Karpas-422 (cell line): ENCODE measurements at places on chromosomes 3 and 15. TPM values are rescaled to one million over a fixed set of nuclear protein-coding genes. Genes with fewer than 3 reads are reported as not detected.
A peak's percentile ranks its signal among the peaks of the same experiment; 100 is the strongest.

Gene SCN5A
- not detected in 2 replicates for total RNA-seq

GRCh38 chr3:55128225-55128823, 200.5 kb upstream of the LRTM1 start:
- no peaks in the 10 kb centered on the region for H3K27me3 ChIP-seq
- H3K4me1 ChIP-seq, result no peaks in the 10 kb centered on the region
- no peak overlapping the region for H3K27ac ChIP-seq
- no peaks in the 10 kb centered on the region for H3K36me3 ChIP-seq
- no peak overlapping the region for H3K4me3 ChIP-seq
- no peak for DNase-seq

Gene SATB1
- total RNA-seq, result 5.9 and 6.8 TPM in 2 replicates

Gene VIPR1
- total RNA-seq, result 0.41 and 2.5 TPM in 2 replicates

DNA sequence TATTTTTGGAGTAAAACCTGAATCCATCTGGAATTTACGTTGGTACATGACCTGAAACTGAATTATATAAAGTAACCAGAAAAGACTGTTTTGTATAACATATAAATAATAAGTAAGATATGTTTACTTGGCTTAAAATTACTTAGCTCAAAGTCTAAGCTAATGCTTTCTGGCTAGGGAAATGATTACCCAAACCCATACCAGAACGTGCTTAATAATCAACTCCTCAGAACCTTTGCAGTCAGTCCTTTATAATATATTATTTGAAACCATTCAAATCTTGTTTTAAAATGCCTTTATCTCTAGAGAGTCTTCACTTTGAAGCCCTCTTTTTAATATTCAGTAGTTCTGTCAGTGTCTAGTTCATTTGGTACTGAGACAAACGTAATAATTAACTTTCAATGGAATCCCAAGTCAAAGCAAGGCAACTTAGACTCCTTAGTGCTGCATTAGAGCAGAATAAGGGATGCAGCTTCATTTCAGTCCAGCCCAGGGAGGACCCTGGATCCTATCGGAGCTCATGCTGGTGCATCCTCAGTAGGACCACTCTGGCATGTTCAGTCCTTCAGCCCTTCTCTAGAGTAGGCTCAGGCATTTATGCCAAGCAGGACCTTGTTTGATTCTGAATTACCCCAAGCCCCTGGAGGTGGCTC, 81.6 kb downstream of the MME start:
- no peak for DNase-seq
- H3K4me3 ChIP-seq, result no peak overlapping the region
- H3K27me3 ChIP-seq, result no peaks in the 10 kb centered on the region

DNA sequence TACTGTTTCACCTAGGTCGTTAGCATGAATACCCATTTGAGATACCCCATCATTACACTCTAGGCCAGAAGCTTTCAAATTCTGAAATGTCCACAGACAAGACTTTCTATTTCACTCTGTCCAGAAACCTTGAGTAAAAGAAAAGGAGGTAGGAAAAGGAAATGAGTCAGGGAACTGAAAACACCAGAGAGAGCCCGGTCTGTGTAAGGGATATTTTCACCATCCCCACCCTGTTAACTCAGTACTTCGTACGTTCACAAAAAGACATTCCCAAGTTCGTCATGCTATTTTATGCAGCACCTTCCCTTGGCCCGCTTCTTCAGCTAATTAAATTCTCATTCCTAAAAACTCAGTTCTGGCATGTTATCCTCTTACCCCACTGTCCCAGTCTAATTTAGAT, 89.4 kb upstream of the SOX2 start:
- H3K4me1 ChIP-seq, result no peaks in the 10 kb centered on the region
- H3K27me3 ChIP-seq, result no peaks in the 10 kb centered on the region
- H3K27ac ChIP-seq, result no peak overlapping the region
- no peak for DNase-seq
- H3K4me3 ChIP-seq, result no peak overlapping the region

Gene SLC12A1
- not detected in 2 replicates for total RNA-seq

Gene OXTR
- 4.1 and 9.9 TPM in 2 replicates for total RNA-seq

DNA sequence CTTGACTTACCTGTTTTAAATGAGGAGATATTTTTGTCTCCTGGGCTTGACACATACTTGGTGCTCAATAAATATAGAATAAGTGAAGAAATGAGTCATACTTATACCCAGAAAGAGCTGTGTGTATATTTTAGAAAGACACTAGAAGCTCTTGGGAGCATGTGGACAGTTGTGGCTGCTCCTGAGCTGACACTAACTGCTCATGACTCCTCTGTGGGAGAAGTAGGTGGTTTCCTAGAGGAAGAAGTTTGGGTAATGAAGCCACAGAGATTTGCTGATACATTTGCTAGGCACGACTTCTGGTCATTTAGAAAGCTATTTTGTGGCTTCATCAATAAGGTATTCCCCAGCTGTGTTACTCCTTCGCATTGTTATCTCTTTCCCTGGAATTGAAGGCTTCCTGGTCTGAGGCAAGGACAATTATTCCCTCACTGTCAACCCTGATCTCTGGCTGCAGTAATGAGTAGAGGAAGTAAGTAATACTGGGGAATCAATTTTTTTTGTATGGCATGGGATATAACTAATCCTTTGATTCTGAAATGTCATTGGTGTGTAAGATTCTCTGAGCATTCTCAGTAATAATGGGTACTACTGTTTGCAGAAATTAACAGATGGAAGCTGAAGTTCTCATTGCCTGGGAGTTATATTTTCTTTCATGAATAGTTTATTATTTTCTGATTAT, 79.6 kb upstream of the DCBLD2 start:
- no peak overlapping the region for H3K27ac ChIP-seq
- H3K4me3 ChIP-seq, result no peak overlapping the region
- H3K27me3 ChIP-seq, result no peaks in the 10 kb centered on the region
- no peak for DNase-seq
- no peaks in the 10 kb centered on the region for H3K4me1 ChIP-seq

GRCh38 chr3:37521429-37521828, 340.3 kb upstream of the CTDSPL start:
- no peaks in the 10 kb centered on the region for H3K4me1 ChIP-seq
- no peak for DNase-seq
- H3K27ac ChIP-seq, result no peak overlapping the region

DNA sequence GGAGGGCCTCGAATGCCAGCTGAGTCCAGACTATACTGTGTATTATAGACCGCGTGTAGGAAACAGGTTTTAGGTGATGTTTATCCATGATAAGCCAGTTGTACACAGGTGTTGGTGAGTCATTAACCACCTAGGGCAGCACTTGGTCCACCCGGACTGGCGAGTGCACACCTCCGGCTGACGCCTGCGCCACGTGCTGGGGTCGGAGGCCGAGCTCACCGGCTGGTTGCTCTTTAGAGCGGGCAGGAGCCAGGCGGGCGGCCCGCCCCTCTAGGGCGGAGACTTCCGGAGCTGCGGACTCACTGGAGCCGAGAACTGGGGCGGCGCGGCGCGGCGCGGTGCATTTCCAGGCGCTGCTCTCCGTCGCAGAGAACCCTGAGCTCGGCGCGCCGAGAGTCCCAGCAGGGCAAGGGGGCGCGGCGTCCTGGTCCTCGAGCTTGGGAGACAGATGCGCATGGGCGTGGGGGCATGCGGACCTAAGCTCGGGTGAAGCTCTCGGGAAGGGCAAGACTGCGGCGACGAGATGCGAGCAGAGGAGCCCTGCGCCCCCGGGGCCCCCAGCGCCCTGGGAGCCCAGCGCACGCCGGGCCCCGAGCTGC, at the start of gene ESYT3:
Gene ESYT3, plus strand, starts transcription at position 341 of the 599 bp plus-strand sequence. Its CDS starts 183 bp downstream, at position 524.
- DNase-seq, result no peak
- no peaks in the 10 kb centered on the region for H3K4me1 ChIP-seq
- H3K4me3 ChIP-seq, result no peak within 1 kb of the TSS
- no peaks in the 10 kb centered on the region for H3K27me3 ChIP-seq
- H3K36me3 ChIP-seq, result no peaks in the 10 kb centered on the region
- H3K27ac ChIP-seq, result no peak within 1 kb of the TSS

Gene WWTR1
- 0.11 TPM in 1 of 2 replicates, not detected in the other for total RNA-seq

- no peaks in the 10 kb centered on the region for H3K36me3 ChIP-seq
- H3K27me3 ChIP-seq, result no peaks in the 10 kb centered on the region
- no peak overlapping the region for H3K27ac ChIP-seq
- peaks cover 9% of the 10 kb centered on the region for H3K4me1 ChIP-seq
- DNase-seq, result no peak
- H3K4me3 ChIP-seq, result no peak overlapping the region
Measured at GRCh38 chr3:113293348-113293747, 82.0 kb downstream of the BOC start.

Gene CERS3
- total RNA-seq, result 0.15 TPM in 1 of 2 replicates, not detected in the other

DNA sequence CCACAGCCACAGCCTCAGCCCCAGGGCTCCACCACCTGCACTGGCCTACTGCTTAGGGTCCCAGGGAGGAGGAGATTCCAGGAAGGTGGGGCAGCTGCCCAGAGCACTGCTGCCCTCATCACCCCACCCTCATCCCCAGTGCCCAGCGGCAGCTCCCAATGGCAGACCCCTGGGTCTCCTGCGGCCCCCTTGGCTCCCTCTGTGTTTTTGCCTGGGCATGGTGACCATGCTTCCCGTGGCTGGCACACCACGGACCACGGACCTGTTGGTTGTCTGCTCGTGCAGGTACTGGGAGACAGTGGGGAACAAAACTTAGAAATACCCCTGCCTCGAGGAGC, 2.7 kb downstream of the CHST13 start:
- no peaks in the 10 kb centered on the region for H3K27me3 ChIP-seq
- no peaks in the 10 kb centered on the region for H3K36me3 ChIP-seq
- no peak for DNase-seq
- no peak overlapping the region for H3K4me3 ChIP-seq
- no peak overlapping the region for H3K27ac ChIP-seq
- no peaks in the 10 kb centered on the region for H3K4me1 ChIP-seq

GRCh38 chr3:123405936-123406510, 42.9 kb downstream of the ADCY5 start:
- no peak for DNase-seq
- no peaks in the 10 kb centered on the region for H3K36me3 ChIP-seq
- no peaks in the 10 kb centered on the region for H3K27me3 ChIP-seq
- H3K27ac ChIP-seq, result no peak overlapping the region

Gene RASGRP1
- total RNA-seq, result 51.2 and 71.1 TPM in 2 replicates

GRCh38 chr3:149233323-149233722, 11.7 kb upstream of the CP start:
- no peak for DNase-seq
- H3K36me3 ChIP-seq, result no peaks in the 10 kb centered on the region
- H3K4me3 ChIP-seq, result no peak overlapping the region
- H3K27me3 ChIP-seq, result no peaks in the 10 kb centered on the region
- peaks cover 7% of the 10 kb centered on the region for H3K4me1 ChIP-seq
- H3K27ac ChIP-seq, result no peak overlapping the region

GRCh38 chr3:36677331-36678007, 86.9 kb downstream of the DCLK3 start:
- peaks cover 3% of the 10 kb centered on the region; the same call in 1 of the 2 replicates for H3K27me3 ChIP-seq
- H3K36me3 ChIP-seq, result no peaks in the 10 kb centered on the region
- H3K4me1 ChIP-seq, result no peaks in the 10 kb centered on the region
- H3K27ac ChIP-seq, result no peak overlapping the region

- peak; percentile 64 for DNase-seq
- no peak overlapping the region for H3K27ac ChIP-seq
- H3K4me3 ChIP-seq, result no peak overlapping the region
- no peaks in the 10 kb centered on the region for H3K4me1 ChIP-seq
- no peaks in the 10 kb centered on the region for H3K27me3 ChIP-seq
- no peaks in the 10 kb centered on the region for H3K36me3 ChIP-seq
Measured at GRCh38 chr3:10855871-10856662, 40.0 kb downstream of the SLC6A11 start.

DNA sequence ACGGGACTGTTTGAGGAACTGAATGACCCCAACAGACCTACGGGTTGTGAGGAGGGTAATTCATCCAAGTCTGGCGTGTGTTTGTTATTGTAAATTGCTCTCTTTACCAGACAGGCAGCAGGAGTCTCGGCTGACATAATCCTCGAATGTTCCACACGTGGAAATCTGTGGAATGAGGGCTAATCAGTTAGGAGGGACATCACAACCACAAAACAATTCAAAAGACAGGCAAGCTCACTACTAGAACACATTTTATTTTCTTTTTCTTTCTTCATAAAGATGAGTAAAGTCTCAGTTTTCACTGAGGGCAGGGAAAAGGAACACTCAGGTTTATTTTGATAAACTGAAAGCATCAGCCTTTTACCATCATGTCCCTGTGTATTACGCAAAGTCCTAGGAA, 53.8 kb downstream of the GRK7 start:
- H3K27ac ChIP-seq, result no peak overlapping the region
- DNase-seq, result peak; percentile 32
- H3K4me3 ChIP-seq, result no peak overlapping the region
- no peaks in the 10 kb centered on the region for H3K36me3 ChIP-seq

DNA sequence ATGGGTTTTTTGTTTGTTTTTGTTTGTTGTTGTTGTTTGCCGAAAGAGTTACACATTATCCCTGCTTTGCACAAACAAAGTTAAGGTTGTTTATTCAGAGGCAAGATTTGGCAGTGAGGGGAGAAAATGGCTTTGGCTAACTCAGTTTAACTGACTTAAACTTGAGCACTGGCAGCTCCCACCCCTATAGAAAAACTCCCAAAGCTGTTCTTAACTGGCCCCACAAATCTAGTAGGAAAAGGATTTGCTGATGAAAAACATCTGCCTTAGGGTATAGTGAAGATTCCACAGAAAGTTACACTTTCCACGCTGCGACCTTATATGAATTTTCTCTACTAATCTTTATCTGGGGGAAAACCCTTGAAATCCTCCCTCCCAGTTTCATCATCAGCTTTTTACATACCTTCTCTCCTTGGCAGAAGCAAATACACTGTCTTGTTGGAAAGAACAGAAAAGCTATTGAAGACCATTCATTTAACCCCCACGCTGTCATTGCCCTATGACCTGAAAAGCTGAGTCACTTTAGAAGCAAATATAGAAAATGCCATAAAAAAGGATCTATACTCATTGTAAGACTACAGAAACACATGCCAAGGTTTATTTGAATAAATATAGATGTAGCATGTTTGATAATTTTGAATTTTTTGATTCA, 551.7 kb downstream of the NR2F2 start:
- H3K27ac ChIP-seq, result no peak overlapping the region
- DNase-seq, result no peak
- no peaks in the 10 kb centered on the region for H3K4me1 ChIP-seq
- no peak overlapping the region for H3K4me3 ChIP-seq
- no peaks in the 10 kb centered on the region for H3K27me3 ChIP-seq

Gene FBXW12
- not detected in 2 replicates for total RNA-seq

Gene TMEM207
- total RNA-seq, result not detected in 2 replicates

- H3K27me3 ChIP-seq, result no peaks in the 10 kb centered on the region
- no peaks in the 10 kb centered on the region for H3K36me3 ChIP-seq
- no peak for DNase-seq
- H3K4me1 ChIP-seq, result no peaks in the 10 kb centered on the region
Measured at GRCh38 chr3:70308760-70309159, 3.7 kb downstream of the MDFIC2 start.

- no peaks in the 10 kb centered on the region for H3K27me3 ChIP-seq
- DNase-seq, result no peak
- no peak overlapping the region for H3K4me3 ChIP-seq
- no peak overlapping the region for H3K27ac ChIP-seq
Measured at GRCh38 chr15:50260969-50261496, 4.5 kb downstream of the HDC start.

- peak overlapping the region; percentile 32; the same call in 1 of the 2 replicates for H3K4me3 ChIP-seq
- no peaks in the 10 kb centered on the region for H3K27me3 ChIP-seq
- H3K27ac ChIP-seq, result peak overlapping the region; percentile 88
- H3K36me3 ChIP-seq, result peaks cover 37% of the 10 kb centered on the region; the same call in 1 of the 2 replicates
Measured at GRCh38 chr15:57235873-57236272, 140.4 kb upstream of the CGNL1 start.
